Heart left ventricle (tissue), 16 donors: ENCODE measurements at places on chromosomes 6 and 20.

GRCh38 chr6:44190715-44191114, 26.0 kb upstream of the MYMX start:
- DNase-seq, result no peak

DNA sequence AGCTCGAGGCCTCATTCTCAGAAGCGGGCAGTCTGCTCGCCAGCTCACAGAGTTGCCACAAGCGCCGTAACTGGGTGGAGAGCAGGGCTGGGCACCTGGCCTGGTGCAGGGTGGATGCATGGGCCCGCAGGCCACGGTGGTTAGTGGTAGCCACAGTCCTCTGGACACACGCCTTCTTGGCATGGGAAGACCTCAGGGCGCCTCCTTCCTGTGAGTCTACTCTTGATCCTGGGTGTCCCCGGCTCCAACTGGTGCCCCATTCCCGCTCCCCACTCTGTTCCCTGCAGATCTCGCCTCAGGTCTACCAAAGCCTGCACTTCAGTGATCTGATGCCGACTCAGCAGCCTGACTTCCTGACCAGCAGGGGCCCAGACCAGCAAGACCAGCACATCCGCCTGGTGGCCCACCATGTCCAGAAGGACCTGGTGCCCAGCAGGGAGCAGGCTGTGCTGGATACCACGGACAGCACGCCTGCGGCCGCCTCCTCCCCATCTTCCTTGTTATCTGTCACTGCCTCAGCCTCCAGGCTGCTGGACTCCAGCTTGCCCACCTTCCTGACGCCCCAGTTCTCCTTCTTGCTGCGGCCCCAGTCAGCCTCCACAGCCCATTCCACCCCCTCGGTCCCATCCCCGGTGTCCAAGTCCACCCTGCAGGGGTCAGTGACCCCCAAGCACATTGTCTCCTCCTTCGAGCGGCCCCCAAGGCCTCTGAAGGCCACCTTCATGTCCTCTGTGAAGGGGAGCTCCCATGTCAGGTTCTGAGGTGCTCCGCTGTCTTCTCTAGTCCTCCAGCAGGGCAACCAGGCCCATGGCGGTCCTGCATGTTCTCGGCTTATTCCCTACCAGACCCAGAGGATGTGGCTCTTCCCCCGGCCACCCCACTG, 43.1 kb downstream of the SUN5 start:
- no peak for DNase-seq

DNA sequence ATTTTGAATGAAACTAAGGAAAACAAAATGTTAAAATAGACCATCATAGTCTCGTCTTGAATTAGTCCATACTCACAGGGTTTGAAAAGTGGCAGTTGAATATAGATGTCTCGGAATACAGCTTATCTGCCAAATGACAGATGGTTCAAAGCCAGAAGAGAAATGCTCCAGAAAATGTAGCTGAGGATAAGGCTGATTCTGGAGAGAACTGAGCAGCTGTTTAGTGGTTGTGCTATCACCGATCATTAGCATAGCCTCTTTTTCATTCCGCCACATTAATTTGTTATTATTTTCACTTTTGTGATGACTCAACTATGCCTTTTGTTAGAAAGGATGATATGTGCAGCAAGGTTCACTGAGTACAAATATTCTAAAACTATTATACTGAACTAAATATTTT, 390.2 kb upstream of the MAN1A1 start:
- DNase-seq, result no peak

DNA sequence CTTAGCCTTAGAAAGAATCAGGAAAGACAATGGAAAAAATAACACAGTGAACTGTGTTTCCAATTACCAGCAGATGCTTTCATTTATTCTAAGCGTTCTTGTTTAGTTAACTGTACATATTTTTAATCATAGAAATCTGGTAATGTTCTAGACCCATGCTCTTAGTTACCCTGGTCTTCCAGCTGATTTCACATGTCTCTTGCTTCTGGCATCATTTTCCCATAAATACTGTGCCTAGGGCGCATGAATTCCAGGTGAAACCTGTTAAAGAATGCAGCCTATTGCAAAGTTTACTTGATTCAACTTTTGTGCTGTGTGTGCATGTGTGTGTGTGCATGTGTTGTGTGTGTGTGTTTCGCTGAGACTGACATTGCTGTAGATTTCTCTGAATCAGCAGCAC, 178.6 kb downstream of the PDE7B start:
- DNase-seq, result no peak

GRCh38 chr20:20342066-20342465, 25.8 kb upstream of the INSM1 start:
- no peak for DNase-seq

DNA sequence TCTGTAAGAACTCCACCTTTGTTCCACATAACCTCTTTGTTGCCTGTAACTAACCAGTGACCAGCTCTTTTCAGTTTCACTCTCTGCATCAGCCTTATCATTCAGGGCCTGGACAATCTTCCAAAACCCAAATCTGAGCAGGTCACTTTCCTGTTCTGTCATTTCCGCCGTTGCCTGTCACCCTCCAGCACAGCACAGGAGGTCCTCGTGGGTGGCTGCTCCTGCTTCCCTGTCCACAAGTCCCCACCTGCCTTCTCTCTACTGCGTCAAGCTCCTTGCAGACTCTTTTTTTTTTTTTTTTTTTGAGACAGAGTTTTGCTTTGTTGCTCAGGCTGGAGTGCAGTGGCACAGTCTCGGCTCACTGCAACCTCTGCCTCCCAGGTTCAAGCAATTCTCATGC, 73.9 kb downstream of the MTHFD1L start:
- no peak for DNase-seq

DNA sequence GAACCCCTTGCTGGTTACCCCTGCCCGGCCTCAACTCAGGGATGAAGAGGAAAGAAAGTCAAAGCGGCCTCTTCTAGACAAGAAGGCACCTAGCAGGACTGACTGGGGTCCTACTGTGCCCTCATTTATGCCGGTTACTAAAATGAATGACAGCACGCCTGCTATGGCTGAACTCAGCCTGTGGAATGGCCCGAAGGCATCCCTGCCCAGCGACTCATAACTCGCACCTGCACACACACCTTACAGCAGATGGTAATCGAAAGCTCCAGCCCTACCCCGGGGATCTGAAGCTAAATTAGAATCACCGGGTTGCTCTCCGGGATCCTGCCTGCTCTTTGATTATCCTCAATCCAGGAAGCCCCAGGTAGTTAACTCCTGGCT, 747 bp upstream of the TXNDC5 start:
- DNase-seq, result no peak

- DNase-seq, result no peak
Measured at GRCh38 chr20:20752712-20753111, 40.3 kb upstream of the RALGAPA2 start.

DNA sequence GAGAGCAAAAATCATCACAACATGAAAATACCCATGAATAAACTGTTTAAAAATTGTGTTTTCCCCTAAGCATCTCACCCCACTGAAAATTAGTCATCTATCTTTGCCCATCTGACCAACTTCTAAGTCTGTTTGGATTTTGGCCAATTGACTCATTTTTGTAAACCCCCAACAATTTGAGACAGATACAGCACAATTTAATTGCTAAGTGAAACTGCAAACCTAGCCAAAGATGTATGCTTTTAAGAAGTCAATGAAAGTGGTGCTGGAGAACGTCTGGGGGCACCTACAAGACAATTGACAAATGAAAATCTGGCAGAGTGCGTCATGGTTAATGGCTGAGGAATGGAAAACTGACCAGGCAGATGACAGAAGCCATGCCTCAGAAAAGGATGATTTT, 30.9 kb upstream of the SLC24A3 start:
- no peak for DNase-seq

DNA sequence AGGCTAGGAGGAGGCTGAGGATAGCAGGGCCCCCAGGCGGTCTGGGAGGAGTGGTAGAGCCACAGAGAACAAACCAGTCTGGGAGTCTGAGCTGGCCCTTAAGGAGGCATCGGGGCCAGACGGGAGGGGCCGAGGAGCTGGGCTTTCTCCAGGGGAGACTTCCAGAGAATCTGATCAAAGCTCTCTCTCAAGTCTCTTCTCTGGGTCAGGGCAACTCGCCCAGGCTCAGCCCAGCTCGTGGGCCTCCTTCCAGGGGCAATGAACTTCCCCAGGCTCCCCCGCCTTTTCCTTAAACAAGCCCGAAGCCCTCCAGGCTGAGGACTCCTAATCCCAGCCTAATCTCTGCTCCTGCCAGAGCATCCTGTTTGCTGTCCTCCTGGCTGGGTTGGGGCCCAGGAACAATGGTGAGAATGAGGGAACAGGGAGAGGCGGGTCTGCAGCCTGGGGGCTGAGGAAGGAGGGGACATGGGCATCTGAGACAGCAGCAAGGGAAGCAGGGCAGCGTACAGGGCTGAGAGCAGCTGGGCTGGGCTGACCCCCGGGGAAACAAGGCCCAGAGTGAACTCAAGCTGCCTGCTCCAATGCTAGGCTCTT, 173.6 kb downstream of the ANKRD60 start:
- no peak for DNase-seq

DNA sequence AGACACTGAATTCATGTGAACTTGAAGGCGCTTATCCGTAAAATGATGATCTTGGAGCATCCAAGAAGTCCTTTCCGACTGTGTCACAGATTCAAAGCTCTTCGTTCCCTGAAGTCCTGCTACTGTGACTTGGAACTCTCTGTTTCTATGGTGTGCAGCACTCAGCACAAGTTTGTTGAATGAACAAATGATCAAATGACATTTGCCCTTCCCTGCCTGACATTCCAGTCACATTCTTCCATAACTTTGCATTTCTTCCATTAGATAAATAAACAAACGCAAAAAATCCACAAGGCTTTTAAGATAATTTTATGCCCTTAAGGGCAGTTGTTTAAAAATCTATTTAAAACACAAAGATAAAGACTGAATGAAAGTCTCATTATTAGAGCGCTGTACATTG, 39.9 kb downstream of the SGK1 start:
- no peak for DNase-seq

DNA sequence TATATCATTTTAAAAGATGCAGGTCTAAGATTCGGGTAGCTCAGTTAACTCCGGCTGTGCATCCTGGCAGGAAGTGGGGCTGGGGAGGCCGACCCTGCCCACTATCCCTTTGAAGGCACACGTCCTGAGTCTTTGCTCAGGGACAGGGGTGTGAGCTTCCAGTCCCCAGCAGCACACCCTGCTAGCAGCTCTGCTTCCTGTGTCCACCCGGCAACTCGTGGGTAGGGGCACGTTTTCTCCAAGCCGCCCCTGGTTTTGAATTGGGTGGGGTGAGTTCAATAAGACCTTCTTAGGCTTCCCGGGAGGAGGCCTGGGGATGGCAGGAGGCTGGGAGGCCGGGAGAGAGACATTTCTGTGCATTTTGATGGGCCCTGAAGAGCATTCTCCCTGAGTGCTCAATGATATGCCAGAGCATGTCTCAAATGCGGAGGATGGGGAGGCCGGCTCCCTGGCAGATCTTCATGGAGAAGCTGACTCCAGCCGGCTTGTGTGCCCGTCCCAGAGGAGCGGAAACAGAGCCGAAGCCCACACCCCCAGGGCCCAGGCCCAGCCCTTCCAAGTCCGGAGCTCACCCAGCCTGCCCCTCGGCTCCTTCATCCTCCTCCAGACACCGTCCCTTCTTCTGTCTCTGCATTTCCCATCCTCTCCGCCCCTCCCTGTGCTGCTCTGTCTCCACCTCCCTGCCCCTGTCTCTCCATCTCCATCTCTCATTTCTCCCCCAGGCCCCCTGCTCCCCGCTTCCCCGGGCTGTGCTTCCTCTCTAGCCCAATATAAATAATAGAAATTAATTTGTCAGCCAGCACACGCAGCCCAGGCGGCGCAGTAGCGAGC, 36.3 kb upstream of the ZFAND3 start:
- DNase-seq, result no peak
